CD4-positive, alpha-beta T cell treated with Interleukin-15 for 1 hour (primary cell): ENCODE measurements at places on chromosomes 6 and 20.

GRCh38 chr6:17280552-17281090 lies 540 bp upstream of the RBM24 start:
- no peak for DNase-seq

DNA sequence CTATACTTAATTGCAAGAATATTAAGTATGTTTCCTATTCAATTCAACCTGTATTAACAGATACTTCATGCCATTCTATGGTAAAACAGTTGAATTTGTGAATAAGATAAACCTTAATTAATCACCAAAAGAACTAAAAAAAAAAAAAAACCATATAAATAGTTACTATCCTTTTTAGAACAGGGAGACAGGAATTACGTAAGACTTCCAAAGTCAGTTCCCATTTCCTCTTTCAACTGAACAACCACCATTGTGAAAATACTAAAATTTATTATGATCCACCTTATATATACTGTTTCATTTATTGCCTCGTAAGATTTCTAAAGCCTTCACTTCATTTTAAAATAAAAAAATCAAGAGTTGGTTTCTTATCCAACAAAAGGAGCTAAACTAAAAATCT lies 9.4 kb downstream of the CCNC start:
- DNase-seq, result no peak

DNA sequence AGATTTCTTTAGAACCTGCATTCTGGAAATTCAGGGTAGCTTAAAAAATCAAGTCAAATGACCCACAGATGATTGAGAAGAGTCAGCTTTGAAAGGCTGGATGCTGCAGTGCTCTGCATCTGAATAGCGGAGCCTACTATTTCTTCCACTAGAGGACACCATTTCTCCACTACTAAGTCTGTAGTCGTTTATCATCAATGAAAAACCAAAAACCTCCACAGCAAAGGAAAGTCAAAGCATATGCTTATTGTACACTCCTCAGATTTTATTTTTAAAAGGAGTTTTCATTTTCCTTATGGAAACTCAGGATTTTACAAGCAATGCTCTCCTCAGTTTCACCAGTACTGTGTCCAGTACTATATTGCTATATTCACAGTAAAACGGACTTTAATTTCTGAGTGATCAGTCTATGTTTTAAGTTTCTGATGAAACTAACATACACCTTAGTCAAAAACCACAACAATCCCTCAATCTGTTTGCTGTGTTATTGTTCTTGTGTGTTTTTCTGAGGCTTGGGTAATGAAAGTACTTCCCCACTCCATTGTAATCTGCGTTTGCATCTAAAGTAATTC lies 50.5 kb upstream of the ENPP5 start:
- no peak for DNase-seq

- DNase-seq, result no peak
Measured at GRCh38 chr6:141562186-141562811, 570.4 kb upstream of the GJE1 start.

- DNase-seq, result peak; percentile 70
Measured at GRCh38 chr6:105748737-105749161, 337.4 kb upstream of the PRDM1 start.

- DNase-seq, result no peak
Measured at GRCh38 chr6:130313206-130313605, 52.6 kb upstream of the TMEM200A start.

DNA sequence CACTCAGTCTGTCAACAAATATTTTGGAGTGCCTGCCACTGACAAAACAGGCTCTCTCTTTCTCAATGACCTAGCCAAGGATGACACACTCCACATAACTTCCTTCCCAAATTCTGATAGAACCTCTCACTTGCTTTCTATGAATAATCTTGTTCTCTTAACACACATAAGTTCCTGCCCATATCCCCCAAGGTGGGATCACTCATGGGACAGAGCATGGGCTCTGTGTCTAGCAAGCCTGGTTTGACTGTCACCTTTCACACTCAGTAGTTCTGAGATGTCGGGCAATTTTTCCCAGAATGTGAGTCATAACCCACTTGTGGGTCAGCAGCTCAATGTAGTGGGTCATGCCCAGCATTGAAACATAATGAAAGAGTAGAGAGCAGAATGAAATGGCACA lies 78.1 kb downstream of the LRFN2 start:
- no peak for DNase-seq

DNA sequence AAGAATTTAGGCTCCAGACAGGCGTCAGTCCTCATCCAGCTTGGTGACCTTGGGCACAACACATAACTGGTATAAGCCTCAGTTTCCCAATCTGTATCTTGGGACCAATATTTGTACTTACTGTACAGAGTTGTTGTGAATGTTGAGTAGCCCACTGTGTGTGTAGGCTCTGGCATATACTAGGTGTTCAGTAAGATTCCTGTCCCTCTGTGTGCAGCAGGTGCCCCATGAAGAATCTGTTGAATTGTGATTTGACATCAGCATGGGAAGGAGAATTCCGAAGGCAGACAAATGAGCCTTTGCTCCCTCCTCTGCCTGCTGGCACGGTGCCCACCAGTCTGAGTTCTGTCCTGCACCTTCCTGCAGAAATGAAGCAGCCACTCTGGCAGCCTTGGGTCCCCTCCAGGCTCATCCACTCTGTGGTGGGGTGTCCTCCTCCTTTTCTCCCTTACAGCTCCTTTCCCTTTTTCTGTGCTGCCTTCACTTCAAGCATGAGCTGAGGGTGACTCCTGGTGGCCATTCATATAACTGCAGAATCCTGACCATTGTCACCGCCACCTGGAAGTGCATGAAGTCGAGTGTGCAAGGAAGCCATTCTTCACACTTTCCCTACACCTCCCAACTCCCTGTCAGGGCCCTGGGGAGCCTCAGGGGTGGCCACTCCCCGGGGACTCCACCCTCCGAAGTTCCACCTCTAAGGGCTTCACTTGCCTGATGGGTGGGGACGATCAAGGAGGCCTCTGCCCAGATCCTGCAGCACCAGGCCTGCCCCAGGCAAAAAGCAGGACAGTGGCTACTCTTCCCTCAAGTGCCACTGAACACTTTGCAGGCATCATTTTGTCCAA lies 48.2 kb downstream of the MRPL14 start:
- peak; percentile 67 for DNase-seq

DNA sequence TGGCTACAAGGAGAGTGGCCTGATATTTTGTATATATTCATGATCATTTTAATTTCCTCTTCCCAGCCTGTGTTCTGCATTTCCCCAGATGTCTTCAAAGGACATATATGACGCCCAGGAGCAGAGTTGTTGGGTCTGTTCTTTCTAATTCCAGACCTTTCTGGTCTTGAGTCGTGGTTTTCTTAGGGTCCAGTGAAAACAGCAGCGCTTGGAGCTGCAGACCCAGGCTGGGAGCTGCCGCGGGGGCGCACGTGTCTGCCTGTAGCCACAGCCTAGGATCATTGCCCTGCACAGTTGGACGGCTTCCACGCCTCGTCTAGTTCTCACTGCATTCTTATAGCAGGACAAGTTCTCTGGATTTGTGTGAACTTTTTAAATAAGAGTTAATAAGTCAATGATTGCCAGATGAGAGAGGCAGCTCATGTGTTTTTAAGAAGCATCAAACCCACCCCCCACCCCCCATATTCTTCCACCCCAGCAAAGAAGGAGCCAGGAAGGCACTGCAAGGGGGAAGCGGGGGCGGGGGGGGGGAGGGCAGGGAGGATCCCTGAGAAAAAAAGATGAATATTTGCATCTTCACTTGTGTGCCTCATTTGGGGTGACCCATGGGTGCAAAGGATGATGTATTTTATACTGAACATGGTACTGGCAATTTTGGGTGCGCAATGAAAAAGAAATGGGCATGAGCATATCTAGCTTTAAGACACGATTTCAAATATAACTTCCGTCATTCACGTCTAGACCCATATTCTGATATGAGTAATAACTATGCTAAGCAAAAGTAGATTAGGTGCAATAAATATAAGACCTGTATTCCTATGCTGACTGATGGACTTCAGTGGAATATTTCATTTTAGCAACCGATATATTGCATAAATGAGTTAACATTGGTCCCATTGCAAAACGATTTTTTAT lies 160.0 kb downstream of the TBXT start:
- no peak for DNase-seq

- DNase-seq, result no peak
Measured at GRCh38 chr20:36128463-36129159, 25.9 kb upstream of the EPB41L1 start.

DNA sequence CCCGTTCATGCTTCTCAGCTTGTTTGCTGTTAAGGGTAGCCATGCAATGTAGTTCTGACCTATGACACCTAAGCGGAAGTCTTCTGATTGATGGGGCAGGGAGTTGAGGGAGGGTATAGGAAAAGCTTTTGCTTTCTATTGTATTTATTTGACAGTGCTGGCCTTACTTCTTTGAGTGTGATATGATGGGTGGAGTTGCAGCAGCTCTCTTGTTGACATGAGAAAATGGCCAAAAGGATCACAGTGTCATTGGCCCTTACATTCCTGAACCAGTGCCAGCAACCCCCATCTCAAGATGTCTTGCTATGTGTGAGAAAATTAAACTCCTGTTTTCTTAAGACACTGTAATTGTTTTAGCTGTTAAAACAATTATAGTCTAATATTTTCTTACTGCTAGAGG lies 117.5 kb downstream of the SAMD5 start:
- DNase-seq, result no peak

- no peak for DNase-seq
Measured at GRCh38 chr20:8155812-8156211, 23.7 kb downstream of the PLCB1 start.

- no peak for DNase-seq
Measured at GRCh38 chr20:43799150-43799711, 72.4 kb upstream of the GTSF1L start.

GRCh38 chr20:34069341-34070078 lies 42.5 kb downstream of the EIF2S2 start:
- peak; percentile 52 for DNase-seq

DNA sequence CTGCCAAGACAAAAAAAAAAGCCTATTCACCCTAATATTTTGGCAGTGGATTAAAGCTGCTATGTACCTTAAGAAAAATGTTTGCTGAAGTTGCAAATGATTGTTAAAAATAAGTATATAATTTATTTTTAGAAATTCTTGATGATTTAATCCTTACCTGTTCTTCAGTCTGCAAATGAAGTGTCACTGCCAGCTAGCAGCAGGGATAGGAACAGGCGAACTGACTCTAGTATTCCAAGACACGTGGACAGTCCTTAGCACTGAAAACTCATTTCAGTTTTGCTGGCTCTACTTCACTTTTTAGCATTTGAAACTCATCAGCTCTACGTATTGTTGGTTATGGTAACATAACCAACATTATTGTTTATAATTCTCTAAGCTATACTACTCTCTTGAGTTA lies 204.4 kb upstream of the ID4 start:
- no peak for DNase-seq

DNA sequence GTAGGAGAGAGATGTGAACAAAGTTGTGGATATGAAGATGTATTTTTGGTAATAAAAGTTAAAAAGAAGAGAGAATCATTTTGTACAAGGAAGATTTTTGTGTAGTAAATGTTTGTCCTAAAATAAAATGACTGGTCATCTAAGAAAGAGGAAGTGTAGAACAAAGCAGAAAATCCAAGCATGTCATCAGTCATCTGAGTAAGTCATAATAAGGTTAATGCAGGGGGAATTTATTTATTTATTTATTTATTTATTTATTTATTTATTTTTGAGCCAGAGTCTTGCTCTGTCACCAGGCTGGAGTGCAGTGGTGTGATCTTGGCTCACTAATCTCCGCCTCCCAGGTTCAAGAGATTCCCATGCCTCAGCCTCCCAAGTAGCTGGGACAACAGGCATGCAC lies 15.7 kb upstream of the CGA start:
- DNase-seq, result no peak

- no peak for DNase-seq
Measured at GRCh38 chr6:40346246-40346645, 240.9 kb downstream of the LRFN2 start.

GRCh38 chr6:31092769-31093505 lies 19.4 kb downstream of the C6orf15 start:
- DNase-seq, result no peak

GRCh38 chr6:44128020-44128917 lies 915 bp downstream of the TMEM63B start:
- DNase-seq, result no peak

DNA sequence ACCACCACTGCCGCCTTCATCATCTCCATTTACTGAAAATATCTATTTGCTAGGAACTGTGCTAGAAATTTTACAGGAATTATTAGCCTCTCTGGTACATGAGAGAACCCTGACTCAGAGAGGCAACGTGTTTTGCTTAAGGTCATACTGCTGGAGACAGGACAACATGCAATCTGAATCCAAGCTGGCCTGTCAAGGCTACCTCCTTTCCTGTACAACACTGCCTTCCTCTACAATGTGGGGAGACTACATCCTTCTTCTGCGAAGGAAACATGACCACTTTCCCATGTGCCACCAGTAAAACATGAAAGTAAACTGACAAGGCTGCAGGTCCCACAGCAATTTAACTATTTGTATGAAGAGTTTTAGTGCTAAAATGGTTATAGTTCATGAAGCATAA lies 200.9 kb downstream of the BACH2 start:
- no peak for DNase-seq

- DNase-seq, result no peak
Measured at GRCh38 chr6:56104591-56104990, 142.8 kb downstream of the COL21A1 start.

DNA sequence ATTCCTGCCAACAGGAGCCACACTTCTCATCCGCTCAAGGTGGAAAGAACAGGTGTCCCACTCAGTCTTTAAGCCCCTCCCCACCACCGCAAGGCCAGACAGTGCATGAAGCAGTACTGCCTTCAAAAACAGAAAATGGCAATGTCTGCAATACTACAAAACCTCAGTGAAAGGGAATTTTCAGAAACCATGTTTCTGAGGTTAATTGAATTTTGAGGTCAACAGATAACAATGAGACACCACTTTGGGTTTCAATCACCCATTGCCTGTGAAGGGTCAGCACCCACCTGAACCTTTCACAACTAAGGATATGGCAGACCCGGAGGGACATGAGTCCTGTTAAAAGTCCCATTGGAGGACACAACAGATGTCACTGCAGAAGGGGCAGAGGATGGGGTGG lies 13.0 kb downstream of the ZC3H12D start:
- no peak for DNase-seq

- no peak for DNase-seq
Measured at GRCh38 chr6:117389227-117390057, 36.3 kb downstream of the ROS1 start.

DNA sequence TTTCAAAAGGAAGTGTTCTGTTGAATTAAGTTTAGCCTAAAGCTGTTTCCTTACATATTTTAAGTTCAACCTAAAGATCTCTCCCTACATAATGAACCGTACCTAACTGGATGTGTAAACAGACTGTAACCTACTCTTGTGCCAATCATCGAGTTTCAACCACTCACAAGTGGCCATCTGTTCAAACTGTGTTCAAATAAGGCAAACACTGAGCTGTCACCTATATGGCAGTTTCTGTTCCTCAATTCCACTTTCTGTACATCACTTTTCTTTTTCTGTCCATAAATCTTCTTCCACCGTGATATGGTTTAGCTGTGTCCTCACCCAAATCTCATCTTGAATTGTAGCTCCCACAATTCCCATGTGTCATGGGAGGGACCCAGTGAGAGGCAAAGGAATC lies 428.6 kb downstream of the HACE1 start:
- DNase-seq, result no peak

- no peak for DNase-seq
Measured at GRCh38 chr6:144624246-144624645, 339.1 kb downstream of the UTRN start.
